ENCODE measurements at places on chromosomes 3 and 15.
A peak's percentile ranks its signal among the peaks of the same experiment; 100 is the strongest.

- DNase-seq, result peak; percentile 8
Observed at GRCh38 chr3:55935241-55935640, 448.1 kb upstream of the WNT5A start.

- DNase-seq, result no peak
Observed at GRCh38 chr3:156051651-156052050, 68.7 kb upstream of the KCNAB1 start.

DNA sequence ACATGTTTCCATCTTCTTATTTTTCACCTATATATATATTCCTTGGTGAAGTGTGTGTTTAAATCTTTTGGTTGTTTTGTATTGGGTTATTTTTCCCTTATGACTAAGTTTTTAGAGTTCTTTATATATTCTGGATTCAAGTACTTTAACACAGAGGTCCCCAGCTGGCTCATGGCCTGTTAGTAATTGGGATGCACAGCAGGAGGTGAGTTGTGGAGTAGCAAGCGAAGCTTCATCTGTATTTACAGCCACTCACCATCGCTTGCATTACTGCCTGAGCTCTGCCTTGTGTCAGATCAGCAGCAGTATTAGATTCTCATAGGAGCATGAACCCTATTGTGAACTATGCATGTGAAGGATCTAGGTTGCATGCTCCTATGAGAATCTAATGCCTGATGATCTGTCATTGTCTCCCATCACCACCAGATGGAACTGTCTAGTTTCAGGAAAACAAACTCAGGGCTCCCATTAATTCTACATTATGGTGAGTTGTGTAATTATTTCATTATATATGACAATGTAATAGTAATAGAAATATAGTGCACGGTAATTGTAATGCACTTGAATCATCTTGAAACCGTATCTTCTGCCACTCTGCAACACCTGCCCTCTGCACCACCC is 151.6 kb downstream of the RSRC1 start:
- no peak for DNase-seq

- DNase-seq, result no peak
Observed at GRCh38 chr3:47004369-47005211, 25.1 kb downstream of the NBEAL2 start.
